ENCODE measurements at places on chromosomes 2 and 18. TPM values are rescaled to one million over a fixed set of nuclear protein-coding genes. Genes with fewer than 3 reads are reported as not detected.

GRCh38 chr18:79513381-79514081, 117.8 kb downstream of the NFATC1 start:
- no peak for DNase-seq

DNA sequence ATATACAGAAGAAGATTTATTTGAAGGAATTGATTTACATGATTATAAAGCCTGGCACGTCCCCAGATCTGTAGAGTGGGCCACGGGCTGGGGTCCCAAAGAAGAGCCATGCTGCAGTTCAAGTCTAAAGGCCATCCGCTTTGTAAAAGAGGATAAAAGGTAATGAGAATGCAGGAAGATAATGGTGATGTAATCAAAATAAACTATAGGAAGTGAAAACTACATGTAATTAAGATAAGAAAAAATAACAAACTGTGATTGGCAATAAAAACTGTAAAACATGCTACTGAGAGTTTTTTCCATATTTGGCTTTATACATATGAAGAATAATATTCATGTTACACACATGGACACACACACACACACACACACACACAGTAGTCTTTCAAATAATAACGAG, 59.0 kb upstream of the TMEFF2 start:
- DNase-seq, result no peak

DNA sequence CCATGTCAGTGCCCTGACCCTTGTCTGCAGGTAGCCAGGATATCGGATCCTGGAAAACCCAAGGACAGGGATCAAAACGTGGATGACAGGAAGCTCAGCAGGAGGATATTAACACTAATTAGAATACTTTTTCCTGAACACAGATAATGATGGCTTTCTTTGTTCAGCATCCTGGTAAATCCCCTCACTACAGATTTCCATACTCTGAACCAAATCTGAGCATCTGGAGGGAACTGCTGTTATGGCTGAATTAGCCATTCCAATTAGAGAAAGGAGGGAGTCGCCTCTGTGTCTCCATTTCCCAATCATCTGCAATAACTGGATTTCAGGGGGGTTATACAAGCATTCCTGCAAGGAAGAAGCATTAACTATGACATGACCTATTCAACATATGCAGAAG, 24.4 kb downstream of the CXCR4 start:
- DNase-seq, result no peak

DNA sequence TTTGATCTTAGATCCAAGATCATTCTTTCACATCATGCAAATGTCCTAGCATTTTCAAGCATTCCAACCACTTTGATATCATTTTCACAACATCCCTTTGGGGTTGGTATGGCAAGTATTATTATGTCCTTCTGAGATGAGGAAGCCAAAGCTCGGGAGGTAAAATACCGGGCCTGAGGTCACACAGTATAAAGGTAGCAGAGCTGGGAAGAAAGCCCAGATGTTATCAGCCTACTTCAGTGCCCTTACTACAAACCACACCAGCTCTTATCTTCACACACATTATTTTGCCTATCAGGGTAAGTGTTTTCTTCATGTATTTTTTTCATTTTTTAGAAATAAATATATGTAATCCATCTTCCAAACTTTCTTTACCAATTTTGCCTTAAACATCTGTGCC, 4.2 kb upstream of the B4GALT6 start:
- DNase-seq, result no peak

DNA sequence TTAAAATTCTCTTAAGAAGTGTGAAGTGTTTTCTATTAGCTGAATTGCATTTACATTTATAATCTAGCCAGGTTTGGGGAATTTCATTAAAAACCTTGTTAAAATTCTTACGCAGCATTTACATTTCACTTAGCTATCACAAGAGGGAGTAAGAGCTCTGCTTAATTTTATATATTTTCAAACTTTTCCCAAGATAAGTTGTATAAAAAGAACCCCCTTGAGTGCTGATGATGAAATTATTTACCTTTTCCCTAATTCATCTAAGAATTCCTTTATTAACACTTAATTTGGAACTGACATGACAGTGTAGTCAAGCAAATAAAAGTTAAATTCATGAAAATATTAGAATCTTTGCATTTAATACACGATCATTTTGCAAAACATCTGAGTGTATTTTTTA, 54.2 kb upstream of the ZSWIM2 start:
- no peak for DNase-seq

The GCA gene
- total RNA-seq, result 20.0 TPM

The DAPL1 gene
- total RNA-seq, result 22.3 TPM

Measured in adrenal gland (tissue), 19 donors.